ENCODE measurements at places on chromosomes 5 and 9. TPM values are rescaled to one million over a fixed set of nuclear protein-coding genes. Genes with fewer than 3 reads are reported as not detected.

Gene NDFIP1
- total RNA-seq: 54.3 TPM

Gene MARCHF6
- 40.7 TPM for total RNA-seq

Gene ZNF658
- 2.7 TPM for total RNA-seq

Gene NPR3
- 0.13 TPM for total RNA-seq

Gene POU5F2
- 0.62 TPM for total RNA-seq

Gene LHFPL2
- total RNA-seq: 33.1 TPM

Gene FAM200C
- 2.8 TPM for total RNA-seq

Gene ADRA1B
- total RNA-seq: 2.9 TPM

Gene CDH9
- not detected for total RNA-seq
